Activated T-helper 1 cell treated with Interleukin-2 at 50 U/mL for 16 hours (primary cell): ENCODE measurements at places on chromosomes 12 and 14.
A peak's percentile ranks its signal among the peaks of the same experiment; 100 is the strongest.

DNA sequence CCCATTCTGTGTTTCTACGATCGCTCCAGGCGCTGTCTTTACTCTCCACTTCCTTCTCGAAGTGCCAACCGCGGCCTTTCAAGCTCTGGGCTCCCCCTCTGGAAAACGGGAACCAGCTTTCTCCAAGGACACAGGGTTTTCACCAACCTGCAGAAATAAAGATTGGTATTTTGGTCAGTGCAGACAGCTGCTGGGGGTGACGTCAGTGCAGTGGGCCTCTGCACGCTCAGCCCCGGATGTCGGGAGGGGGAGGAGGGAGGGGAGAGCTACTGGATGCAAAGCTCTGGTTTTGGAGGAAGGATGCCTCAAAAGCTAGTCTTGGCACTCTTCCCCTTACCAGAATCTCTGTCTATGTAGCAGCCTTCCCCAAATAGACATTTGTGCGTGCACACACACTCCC lies 19.9 kb downstream of the HRK start:
- peak; percentile 4 for DNase-seq

GRCh38 chr12:64171715-64172114 lies 50.4 kb downstream of the KICS2 start:
- no peak for DNase-seq

- no peak for DNase-seq
These were observed 1304.5 kb downstream of the AACS start for GRCh38 chr12:126369487-126370463.

GRCh38 chr14:72420749-72421474 lies 473.0 kb downstream of the DPF3 start:
- DNase-seq: peak; percentile 33

DNA sequence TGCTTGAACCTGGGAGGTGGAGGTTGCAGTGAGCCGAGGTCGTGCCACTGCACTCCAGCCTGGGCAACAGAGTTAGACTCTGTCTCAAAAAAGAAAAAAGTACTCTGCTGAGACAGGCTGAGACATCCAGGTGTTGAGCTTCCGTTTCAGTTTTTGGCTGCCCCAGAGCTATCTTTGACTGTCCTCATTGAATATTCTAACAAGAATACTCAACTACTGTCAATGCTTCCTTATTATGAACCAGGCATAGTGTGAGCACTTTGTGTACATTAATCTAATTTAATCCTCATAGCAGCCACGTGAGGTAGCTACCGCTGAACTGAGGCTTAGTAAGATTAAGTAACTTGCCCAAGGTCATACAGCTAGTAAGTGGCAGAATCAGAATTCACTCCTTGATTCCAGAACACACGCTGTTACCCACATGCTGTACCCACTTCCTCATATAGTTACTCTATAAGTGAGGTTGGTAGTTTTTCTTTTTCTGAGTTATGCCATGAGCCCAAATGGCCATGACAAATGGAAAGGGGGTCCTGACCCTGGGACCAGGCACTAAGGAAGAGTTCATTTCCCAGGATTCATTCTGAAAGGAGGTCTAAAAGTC lies 11.3 kb downstream of the ALDH1L2 start:
- DNase-seq: no peak

- no peak for DNase-seq
These were observed 710.4 kb upstream of the FLRT2 start for GRCh38 chr14:84819528-84819927.

DNA sequence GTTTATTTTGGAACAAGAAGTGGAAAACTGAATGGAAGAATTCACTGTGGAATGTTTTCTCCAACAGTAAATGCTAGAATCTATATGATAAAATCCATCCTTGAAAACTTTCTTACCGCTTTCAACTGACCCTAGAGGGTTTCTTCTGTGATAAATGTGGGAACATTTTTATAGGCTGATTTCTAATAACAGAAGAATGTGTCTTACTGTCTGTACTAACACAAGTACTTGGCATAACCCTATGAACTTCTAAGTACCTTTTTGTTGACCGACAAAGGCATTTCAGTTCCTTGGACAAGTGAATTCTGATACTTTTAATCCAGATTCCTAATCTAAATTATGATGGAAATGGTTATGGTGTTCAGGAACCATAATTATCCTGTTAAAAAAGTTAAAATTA lies 1109.7 kb upstream of the FLRT2 start:
- no peak for DNase-seq

- no peak for DNase-seq
These were observed 65.1 kb downstream of the KTN1 start for GRCh38 chr14:55645145-55645544.
